ENCODE measurements at places on chromosomes 16 and 17. TPM values are rescaled to one million over a fixed set of nuclear protein-coding genes. Genes with fewer than 3 reads are reported as not detected.

DNA sequence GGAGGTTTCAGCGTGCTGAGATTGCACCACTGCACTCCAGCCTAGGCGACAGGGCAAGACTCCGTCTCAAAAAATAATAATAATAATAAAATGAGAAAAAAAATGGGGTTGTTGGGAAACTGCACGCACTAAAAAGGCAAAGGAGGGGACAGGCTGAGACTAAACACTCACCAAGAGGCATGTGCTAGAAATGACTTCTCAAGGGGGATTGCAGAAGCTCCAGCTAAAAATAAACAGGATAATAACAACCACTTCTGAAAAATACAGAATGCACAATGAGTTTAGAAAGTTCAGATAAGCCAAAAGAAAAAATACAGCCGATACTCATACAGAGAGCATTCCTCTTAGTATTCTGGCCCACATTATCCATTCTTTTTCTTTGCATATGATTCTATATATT lies 15.1 kb upstream of the TIMP2 start:
- H3K27me3 ChIP-seq = no peaks in the 10 kb centered on the region
- no peak for DNase-seq
- H3K27ac ChIP-seq = no peak overlapping the region
- H3K36me3 ChIP-seq = no peaks in the 10 kb centered on the region
- H3K4me3 ChIP-seq = no peak overlapping the region

- H3K4me3 ChIP-seq = no peak overlapping the region
- H3K27ac ChIP-seq = no peak overlapping the region
- no peak for DNase-seq
- no peaks in the 10 kb centered on the region for H3K4me1 ChIP-seq
- H3K27me3 ChIP-seq = no peaks in the 10 kb centered on the region
- peaks cover 3% of the 10 kb centered on the region for H3K36me3 ChIP-seq
Observed at GRCh38 chr17:37322826-37323561, 52.8 kb upstream of the C17orf78 start.

- peak overlapping the region; percentile 91 for H3K4me3 ChIP-seq
- H3K4me1 ChIP-seq = peaks cover 43% of the 10 kb centered on the region
- no peak for DNase-seq
Observed at GRCh38 chr17:42155614-42156045, 841 bp upstream of the RAB5C start.

GRCh38 chr17:18033442-18034099 lies 5.4 kb downstream of the ATPAF2 start:
- no peaks in the 10 kb centered on the region for H3K27me3 ChIP-seq
- H3K36me3 ChIP-seq = peaks cover 4% of the 10 kb centered on the region
- peaks cover 34% of the 10 kb centered on the region for H3K4me1 ChIP-seq
- no peak overlapping the region for H3K27ac ChIP-seq

GRCh38 chr16:53159781-53160436 lies 105.1 kb downstream of the CHD9 start:
- H3K4me3 ChIP-seq = no peak overlapping the region
- H3K4me1 ChIP-seq = peaks cover 5% of the 10 kb centered on the region
- H3K27me3 ChIP-seq = no peaks in the 10 kb centered on the region
- peaks cover 2% of the 10 kb centered on the region for H3K36me3 ChIP-seq

DNA sequence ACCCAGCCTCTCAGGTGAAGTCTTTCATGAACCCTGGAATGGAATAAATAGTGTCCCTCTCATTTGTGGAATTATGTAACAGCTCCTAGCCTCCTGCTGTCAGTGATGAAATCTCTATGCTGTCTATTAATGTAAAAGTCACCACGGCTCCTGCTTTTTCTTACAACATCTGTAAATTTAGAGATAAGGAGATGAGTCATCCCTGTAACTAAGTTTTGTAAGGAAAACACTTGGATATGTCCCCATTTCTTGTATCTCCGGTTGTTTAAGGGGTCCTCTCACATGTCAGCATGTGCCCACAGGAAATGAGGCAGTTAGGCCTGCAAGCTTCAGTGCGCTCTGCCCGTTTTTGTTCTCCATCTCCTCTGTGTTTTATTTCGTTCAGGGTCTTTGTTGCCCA lies 2.8 kb upstream of the NAT9 start:
- H3K4me3 ChIP-seq = peak overlapping the region; percentile 46
- H3K27ac ChIP-seq = peak overlapping the region; percentile 70
- no peak for DNase-seq
- H3K27me3 ChIP-seq = no peaks in the 10 kb centered on the region
- peaks cover 6% of the 10 kb centered on the region for H3K36me3 ChIP-seq
- H3K4me1 ChIP-seq = peaks cover 82% of the 10 kb centered on the region

DNA sequence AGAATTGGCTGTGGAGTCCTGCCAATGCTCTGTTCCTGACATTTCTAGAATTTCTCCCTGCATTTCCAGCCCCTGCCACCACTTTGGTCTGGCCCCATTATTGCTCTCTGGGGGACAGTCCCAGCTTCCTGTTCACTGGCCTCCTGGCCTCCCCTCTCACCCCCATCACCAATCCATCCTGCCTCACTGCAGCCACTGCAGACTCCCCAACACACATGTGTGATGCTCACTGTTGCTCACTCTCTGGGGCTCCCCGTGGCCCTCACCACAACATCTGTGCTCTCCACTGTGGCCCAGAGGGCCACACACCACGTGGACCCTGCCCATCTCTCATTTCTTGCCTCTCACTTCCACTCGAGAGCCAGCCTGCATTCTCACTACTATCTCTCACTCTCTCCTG lies 64.6 kb downstream of the SREBF1 start:
- no peaks in the 10 kb centered on the region for H3K27me3 ChIP-seq
- H3K4me1 ChIP-seq = peaks cover 25% of the 10 kb centered on the region
- H3K27ac ChIP-seq = no peak overlapping the region
- H3K36me3 ChIP-seq = no peaks in the 10 kb centered on the region
- no peak for DNase-seq

DNA sequence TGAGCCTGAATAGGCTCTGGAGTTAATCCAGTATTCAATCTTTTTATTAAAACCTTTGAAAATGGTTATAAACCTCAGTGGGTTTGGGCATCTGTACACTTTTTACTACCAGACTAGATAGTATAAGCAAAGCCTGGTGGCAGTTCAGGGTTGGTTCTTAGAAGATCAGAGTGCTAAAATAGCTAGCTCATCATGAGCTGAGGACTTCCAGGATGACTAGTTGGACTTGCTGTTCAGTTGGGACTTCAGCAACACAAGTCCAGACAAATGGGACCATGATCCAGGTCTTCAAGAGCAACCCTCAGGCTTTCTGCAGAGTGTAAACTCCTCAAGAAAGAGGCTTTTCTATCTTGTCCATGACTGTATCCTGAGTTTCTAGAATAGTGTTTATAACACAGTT lies 1.2 kb upstream of the ZNF19 start:
- DNase-seq = no peak
- H3K4me3 ChIP-seq = no peak overlapping the region
- H3K27ac ChIP-seq = no peak overlapping the region
- H3K4me1 ChIP-seq = no peaks in the 10 kb centered on the region
- no peaks in the 10 kb centered on the region for H3K27me3 ChIP-seq

GRCh38 chr17:70521821-70522256 lies 352.5 kb downstream of the KCNJ2 start:
- H3K36me3 ChIP-seq = no peaks in the 10 kb centered on the region
- H3K4me1 ChIP-seq = no peaks in the 10 kb centered on the region
- H3K27ac ChIP-seq = no peak overlapping the region
- H3K4me3 ChIP-seq = no peak overlapping the region
- H3K27me3 ChIP-seq = no peaks in the 10 kb centered on the region

DNA sequence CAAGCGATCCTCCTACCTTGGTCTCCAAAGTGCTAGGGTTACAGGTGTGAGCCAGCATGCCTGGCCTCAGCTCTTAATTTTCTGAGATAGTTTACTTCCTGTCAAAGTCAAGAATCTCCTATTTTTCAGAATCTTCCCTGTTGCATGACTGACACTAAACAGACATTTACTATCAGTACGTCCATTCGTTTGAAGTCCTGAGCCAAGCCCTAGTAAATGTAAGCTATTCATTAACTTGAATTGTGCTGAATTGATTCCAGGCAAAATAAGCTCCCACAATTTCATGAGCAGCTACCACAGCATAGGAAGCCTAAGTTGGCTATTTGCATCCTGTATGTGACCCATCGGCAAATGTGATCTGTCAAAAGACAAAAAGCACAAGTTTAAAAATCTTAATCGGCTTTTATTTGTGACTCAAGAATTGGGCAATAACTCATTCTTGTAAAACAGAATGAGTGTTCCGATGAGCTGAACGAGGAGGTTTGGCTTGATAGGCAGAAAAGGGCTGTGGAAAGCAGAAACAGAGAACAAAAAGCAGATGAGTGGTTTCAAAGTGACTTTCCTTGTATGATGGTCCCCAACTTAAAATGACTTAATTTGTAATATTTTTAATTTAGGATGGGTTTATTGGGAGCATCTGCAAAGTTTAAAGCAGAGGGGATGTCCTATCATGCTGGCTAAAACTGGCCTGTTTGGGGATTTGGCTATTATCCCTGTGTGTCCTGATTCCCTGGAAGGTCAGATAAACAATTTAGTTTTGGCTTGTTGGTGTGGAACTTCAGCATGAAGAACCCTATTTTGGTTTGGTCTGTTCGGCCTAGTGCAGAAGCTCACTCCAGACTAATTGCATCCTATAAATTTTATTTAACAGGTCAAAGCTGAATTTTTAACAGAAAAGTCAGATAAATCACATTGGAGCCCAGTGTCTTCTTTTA lies 14.2 kb downstream of the RNF112 start:
- H3K4me1 ChIP-seq = no peaks in the 10 kb centered on the region
- H3K27me3 ChIP-seq = peaks cover 13% of the 10 kb centered on the region
- no peak overlapping the region for H3K27ac ChIP-seq
- no peaks in the 10 kb centered on the region for H3K36me3 ChIP-seq

GRCh38 chr17:79691931-79692330 lies 38.8 kb upstream of the ENPP7 start:
- peaks cover 14% of the 10 kb centered on the region for H3K27me3 ChIP-seq
- no peak overlapping the region for H3K4me3 ChIP-seq
- H3K4me1 ChIP-seq = peaks cover 2% of the 10 kb centered on the region
- H3K27ac ChIP-seq = no peak overlapping the region
- H3K36me3 ChIP-seq = no peaks in the 10 kb centered on the region

The CA7 gene
- total RNA-seq = not detected

The SOST gene
- total RNA-seq = not detected

The BAIAP2 gene
- 8.7 TPM for total RNA-seq

The CES3 gene
- total RNA-seq = 6.9 TPM
